Stimulated activated CD8-positive, alpha-beta memory T cell treated with anti-CD3 and anti-CD28 coated beads, Interleukin-15, amount 100 ng/mL, for 24 hours (primary cell): ENCODE measurements at places on chromosomes 3 and 15.

DNA sequence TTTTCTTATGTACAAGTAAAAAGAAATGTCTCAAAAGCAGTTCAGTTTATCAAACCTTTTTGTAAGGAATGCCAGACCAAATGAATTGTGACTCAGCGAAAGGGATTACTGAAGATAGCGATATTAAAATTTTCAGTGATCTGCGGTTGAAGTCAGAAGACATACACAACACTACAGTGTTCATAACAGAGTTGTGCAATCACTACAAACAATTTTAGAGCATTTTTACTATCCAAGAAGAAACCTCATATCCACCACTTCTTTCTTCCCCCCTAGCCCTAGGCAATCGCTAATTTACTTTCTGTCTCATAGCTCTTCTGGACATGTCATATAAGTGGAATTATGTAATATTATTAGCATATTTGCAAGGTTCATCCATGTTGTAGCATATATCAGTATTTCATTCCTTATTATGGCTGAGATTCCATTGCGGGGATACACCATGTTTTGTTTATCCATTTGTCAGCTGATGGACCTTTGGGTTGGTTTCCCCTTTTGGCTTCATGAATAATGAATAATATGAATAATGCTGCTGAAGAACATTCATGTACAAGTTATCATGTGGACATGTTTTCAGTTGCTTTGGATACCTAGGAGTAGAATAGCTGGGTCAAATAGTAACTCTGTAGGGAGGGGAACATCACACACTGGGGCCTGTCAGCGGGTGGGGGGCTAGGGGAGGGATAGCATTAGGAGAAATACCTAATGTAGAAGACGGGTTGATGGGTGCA is 23.6 kb upstream of the ALPK3 start:
- no peak for DNase-seq

- DNase-seq, result no peak
Measured at GRCh38 chr3:140844072-140844471, 97.6 kb upstream of the SLC25A36 start.

DNA sequence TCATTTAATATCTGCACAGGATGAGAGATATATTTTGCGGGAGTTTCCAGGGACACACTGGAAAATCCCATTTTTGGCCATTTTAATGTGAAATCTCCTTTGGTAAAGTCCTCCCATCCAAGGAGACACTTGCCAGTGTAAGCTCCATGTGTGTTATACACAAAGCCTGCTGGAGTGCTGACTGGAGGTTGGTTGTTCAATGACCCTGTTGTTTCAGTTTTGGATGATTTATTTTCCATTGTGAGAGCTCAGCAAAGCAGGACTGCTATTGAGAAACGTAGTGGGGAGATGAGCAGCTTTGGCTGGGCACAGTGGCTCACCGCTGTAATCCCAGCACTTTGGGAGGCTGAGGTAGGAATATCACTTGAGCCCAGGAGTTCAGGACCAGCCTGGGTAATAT is 127.7 kb downstream of the NUP210 start:
- DNase-seq, result no peak

- no peak for DNase-seq
Measured at GRCh38 chr15:62108411-62108810, 41.6 kb downstream of the C2CD4A start.

GRCh38 chr3:123651449-123652341 is 66.8 kb upstream of the HACD2 start:
- no peak for DNase-seq

DNA sequence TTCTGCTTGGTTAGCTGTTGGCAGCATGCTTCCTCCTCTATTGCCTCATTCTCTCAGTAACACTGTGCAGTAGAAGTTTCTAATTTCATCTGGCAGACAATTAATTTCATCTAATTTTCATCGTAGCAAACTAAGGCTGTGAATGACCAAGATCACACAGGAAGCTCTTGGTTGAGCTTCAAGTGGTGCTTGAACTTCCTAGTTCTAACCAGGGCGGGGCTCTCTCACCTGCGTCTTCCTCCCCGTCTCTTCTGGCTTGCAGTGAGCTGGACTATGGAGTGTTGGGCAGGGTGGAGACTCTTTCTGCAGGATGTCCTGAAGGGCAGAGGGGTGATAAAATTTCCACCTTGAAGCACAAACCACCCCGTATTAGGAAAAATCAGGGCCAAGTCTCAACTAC is 2.0 kb upstream of the IL16 start:
- DNase-seq, result no peak

DNA sequence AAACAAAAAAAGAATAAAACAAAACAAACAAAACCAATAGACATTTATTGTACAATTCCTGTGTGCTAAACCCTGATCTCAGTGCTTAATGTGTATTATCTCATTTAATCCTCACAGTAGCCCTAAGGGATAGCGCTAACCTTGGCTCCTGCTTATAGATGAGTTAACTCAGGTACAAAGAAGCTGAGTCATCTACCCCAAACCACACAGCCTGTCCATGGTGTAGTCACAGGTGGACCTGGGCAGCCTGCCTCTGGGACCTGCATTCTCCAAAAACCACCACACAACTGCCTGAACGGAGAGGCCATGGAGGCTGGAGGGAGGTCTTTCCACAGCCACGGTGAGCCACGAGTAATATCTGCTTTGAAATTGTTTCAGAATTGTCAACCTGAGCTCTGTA is 5.5 kb upstream of the CLN6 start:
- DNase-seq, result no peak

DNA sequence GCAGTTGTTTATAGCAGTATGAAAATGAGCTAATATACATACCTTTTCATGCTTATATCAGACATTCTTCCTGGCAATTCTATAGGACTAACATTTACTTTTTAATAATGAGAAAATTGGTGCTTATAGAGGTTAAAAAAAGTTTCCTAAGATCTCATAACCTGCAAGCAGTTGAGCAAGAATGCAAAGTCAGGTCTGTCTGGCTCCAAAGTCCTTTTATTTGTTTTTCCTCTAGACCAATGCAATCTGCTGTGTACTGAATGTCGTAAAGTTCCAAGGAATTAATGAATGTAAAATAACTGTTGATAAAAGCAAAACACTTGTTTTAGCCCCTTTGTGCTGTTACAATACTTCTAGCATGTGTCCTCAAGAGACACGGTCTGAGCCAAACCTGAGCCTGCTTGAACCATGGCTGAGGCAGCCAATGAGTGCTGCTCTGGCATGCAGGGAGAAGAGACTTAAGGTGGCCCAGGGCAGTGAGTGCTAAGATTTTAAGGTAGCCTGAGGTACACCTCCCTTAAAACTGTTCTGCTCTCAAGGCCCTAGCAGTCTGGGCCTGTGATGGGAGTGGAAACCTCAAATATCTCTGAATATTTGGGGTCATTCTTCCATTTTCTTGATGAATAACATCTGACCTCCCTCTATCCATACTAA is 555.1 kb upstream of the NAALADL2 start:
- no peak for DNase-seq

GRCh38 chr3:114450008-114450596 is 156.3 kb downstream of the TIGIT start:
- DNase-seq, result no peak

DNA sequence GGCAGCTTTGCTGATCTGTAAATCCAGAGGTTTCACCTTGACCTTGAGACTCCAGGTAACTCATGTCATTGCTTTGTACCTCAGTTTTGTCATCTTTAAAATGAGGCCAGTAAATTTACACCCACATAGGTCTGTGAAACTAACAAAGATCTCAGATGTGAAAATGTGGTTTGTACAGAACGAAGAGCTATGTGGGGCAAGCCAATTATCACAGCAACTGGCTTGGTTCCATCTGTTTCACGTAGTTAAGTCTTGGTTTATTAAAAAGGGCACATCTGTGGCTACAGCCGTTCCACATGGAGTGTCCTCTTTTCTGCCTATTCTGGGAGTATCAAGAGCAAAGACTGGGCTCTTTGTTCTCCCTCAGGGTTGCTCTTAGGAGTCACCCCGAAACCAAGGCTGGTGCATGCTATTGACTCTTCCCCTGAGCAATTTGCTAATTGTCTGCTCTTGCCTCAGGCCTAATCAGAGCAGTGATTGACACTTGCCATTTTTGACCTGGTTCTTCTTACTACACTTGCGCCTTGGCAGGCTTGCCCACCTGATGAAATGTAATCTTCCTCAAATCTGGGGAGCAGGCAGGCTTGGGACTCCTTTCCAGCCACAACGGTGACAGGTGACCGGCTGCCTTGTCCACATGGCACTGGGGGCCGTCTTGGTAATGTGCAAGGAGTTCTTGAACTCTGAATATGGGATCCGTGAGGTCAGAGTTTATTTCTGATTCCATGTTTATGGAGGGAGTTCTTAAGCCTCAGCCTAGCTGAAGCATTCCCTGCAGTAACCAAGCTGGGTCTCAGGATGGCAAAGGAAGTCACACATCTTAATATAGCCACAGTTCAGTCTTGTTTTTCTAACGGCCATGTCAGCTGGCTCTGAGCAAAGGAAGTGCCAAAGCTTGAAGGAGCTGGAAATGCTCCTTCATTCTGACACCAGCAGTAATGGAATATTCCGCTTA is 40.1 kb downstream of the EAF1 start:
- no peak for DNase-seq

DNA sequence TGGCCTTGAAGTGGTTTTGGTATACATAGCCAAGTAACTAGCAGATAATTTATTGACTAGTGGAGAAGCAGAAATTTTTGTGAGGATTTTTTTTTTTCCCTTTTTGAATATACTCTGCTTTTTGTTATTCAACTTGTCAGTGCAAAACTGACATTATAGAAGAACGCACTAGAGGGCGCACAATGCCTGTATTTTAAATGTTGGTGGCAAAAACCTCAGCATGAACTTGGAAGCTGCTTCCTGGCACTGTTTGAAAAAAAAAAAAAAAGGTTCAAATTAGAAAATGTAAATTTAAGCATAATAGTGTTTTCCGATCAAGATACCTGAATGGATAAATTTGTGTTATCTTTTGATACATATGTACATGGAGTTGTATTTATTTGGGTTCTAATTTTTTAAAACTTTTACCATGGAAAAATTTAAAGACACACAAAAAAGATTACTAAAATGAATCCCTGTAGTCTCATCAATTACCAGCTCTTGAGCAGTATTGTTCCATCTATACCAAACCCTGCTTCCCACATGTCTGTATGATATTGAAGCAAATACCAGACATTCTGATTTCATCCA is 56.0 kb downstream of the SLC25A26 start:
- DNase-seq, result no peak

GRCh38 chr3:55531321-55531720 is 44.2 kb upstream of the WNT5A start:
- DNase-seq, result no peak

GRCh38 chr15:22902981-22903380 is 64.5 kb downstream of the NIPA2 start:
- DNase-seq, result no peak

DNA sequence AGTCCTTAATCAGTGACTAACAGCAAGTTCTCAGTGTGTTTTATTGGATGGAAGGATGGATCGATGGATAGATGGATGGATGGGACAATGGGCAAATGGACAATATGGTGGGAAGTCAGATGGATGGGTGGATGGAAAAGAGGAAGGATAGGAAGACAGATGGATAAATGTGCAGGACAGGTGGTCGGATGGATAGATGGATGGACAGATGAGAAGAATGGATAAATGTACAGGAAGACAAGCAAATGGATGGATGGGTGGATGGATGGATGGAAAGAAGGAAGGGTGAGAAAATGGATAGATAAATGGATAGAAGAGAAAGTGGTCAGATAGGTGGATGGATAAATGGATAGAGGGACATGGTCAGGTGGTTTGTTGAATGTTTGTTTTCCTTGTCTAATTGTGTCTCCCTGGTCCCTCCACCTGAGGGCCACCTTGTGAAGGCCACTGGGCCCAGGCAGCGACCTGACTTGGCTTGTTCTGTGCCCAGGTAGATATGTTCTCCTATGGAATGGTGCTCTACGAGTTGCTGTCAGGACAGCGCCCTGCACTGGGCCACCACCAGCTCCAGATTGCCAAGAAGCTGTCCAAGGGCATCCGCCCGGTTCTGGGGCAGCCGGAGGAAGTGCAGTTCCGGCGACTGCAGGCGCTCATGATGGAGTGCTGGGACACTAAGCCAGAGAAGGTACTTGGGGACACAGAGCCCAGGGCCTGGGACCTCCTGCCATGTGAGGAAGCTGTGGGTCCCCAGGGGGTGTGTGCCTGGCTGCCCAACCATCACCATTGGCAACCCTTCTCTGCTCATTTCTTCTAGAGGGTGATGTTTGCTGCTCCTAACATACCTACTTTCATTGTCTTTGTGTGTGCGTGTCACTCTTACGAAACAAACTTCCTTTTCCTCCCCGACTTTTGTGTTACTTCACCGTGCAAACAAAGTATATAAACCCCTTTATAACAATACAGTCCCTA is 137.5 kb downstream of the LRRK1 start:
- DNase-seq, result no peak

- no peak for DNase-seq
Measured at GRCh38 chr15:58388211-58388610, 43.6 kb upstream of the LIPC start.

GRCh38 chr15:85394554-85395333 is 14.3 kb downstream of the AKAP13 start:
- DNase-seq, result no peak

DNA sequence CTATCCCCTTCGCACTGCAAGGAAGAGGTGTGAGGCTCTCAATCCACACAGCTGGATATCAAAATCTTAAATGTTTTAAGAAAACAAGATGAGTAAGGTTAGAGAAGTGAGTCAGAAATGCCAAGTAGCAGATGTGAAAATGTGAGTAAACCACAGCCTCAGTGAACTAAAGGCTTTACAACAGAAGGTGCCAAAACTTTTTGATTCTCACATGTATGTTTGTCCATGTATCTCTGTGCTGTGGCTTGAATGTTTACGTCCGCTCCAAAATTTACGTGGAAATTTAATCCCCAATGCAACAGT is 126.8 kb upstream of the PFN2 start:
- no peak for DNase-seq

DNA sequence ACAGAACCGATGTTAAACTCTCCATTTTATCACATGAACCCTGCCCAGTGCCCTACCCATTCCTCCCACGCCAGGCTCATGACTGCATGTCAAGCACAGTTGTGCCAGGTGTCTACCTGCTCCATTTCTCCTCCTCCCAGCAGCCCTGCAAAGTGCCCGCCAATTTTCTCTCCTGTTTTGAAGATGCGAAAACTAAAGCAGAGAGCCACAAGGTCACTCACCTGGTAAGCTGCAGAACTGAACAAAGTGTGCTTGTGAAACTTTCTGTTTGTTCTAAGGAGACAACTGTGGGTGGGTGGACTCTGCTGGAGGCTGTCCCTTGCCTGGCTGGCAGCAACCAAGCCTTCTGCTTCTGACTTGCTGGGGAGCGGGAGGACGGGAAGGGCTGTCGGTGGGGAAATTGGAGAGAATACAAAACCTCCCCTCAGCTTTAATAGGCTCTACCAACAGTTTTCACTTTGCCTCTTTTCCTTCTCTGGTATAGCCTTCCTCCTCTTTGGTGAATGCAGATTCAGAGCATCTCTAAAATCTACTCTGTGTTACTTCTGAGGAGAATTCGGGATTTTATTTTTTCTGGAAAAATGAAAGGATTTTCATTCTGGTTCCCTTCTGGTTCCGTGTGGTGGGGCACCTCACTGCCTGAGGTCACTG is 23.0 kb downstream of the LIMD1 start:
- DNase-seq, result no peak

GRCh38 chr3:73391984-73392383 is 232.8 kb downstream of the PDZRN3 start:
- no peak for DNase-seq
